ENCODE measurements at places on chromosomes 4 and X. TPM values are rescaled to one million over a fixed set of nuclear protein-coding genes. Genes with fewer than 3 reads are reported as not detected.

Gene UCP1
- not detected for total RNA-seq

Gene DUX4
- total RNA-seq = not detected

Gene MAGEA2B
- total RNA-seq = not detected

Gene CT47B1
- total RNA-seq = not detected

Gene WNK3
- total RNA-seq = 0.26 TPM

Gene TNMD
- total RNA-seq = not detected

Gene MSX1
- total RNA-seq = 9.4 TPM

Gene XAGE2
- not detected for total RNA-seq

Gene ERVMER34-1
- not detected for total RNA-seq
